NCI-H1417 (cell line): ENCODE measurements at places on chromosomes 1 and 21.
A peak's percentile ranks its signal among the peaks of the same experiment; 100 is the strongest.

GRCh38 chr1:57910782-57911181 lies 486.9 kb upstream of the DAB1 start:
- no peak for DNase-seq

DNA sequence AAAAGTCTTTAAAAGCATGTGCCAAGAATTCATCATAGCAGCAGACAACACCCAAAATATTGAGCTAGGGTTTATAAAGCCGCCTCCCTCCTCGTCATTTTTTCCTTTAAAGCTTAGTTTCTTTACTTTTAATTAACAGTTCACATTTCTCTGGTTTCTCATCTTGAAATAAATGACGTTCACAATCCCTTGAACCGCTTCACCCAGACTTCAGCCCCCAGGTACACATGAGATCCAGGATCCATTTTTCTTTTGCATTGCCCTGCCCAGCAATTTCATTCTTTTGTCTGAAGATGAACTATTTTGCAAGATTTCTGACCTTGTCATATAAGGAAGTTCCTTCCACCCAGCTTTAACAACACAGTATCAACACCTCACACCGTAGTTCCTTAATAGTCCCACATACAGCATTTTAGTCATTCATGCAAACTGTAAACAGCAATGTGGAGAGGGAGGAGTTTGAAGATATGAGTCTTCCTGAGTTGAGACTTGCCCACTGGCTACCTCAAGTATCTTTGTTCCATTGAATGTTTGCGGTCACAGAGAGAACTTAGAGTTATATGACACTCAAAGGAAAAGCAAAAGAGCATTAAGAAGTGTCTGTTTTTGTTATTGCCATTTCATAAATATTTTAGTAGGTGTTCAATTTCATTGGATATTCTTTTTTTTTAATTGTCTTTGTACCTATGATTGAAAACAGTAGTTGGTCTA lies 35.3 kb upstream of the CACYBP start:
- no peak for DNase-seq

DNA sequence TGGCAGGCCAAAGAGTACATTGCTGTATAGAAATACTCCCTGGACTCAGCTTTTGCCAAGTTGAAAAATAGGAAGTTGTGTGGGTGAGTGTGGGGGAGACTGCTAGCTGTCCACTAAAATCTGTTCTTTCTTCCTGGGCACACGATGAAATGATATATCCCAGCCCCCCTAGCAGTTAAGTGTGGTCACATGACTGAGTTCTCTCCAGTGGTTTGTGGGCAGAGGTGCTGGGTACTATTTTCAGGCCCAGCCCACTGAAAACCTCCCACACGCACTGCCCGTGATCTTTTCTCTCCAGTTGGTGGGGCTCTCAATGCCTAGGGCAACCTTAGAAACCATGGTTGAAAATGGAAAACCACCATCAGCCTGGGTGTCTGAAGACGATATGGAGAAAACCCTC lies 119.7 kb upstream of the LMO4 start:
- DNase-seq, result no peak

DNA sequence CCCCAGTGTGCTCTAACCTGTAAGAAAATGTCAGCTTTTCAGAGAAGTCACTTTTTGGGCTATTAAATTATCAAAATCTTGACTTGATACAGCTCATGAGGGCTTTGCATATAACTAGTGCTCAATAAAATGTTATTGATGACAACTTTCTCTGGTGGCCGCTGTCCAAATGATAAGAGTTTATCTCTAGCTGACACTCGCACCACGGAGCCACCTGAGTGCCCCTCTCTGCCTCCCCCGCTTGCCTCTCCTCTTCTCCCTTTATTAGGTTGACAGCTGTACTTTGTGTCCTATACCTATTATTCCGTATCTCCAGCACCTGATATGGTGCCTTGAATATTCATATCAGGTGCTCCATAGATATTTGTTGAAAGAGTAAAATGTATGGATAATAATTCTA lies 82.8 kb downstream of the PHTF1 start:
- no peak for DNase-seq

GRCh38 chr1:146051452-146051851 lies 29.9 kb upstream of the HJV start:
- DNase-seq, result no peak

GRCh38 chr1:180252638-180253536 lies 22.8 kb downstream of the LHX4 start:
- no peak for DNase-seq

DNA sequence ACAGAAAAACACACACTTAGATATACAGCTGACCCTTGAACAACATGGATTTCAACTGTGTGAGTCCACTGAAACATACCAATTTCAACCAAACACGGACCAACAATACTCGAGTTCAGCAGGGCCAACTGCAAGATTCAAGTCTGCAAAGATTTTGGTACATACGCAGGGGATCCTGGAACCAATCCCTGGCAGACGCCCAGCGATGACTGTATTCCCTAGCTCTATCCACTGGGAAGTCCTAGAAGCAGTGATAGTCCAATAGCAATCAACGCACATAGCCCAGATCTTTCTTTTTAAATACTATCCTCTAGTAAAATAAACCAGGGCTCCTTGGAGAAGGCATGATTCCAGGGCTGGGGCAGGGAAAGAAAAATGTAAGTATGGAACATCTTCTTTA lies 9.0 kb downstream of the DDX59 start:
- DNase-seq, result no peak

DNA sequence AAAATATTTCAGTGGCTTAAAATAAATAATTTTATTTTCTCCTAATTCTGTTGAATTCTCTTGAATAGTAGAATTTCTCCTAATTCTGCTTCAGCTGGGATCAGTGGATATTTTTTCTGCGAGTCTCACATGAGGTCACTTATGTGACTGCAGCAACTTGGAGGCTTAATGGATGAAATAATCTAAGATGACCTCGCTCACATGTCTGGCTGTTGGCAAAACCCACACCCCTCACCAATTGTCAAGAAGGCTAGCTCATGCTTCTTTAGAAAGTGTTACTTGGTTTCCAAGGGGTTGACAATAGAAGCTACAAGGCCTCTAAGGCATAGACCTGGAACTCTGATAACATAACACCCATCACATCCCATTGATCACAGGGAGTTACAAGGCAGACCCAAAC lies 156.9 kb upstream of the DPYD start:
- DNase-seq, result no peak

- no peak for DNase-seq
Measured at GRCh38 chr1:96843196-96843595, 121.6 kb downstream of the PTBP2 start.

GRCh38 chr1:165763442-165763841 lies 5.2 kb downstream of the TMCO1 start:
- DNase-seq, result no peak

DNA sequence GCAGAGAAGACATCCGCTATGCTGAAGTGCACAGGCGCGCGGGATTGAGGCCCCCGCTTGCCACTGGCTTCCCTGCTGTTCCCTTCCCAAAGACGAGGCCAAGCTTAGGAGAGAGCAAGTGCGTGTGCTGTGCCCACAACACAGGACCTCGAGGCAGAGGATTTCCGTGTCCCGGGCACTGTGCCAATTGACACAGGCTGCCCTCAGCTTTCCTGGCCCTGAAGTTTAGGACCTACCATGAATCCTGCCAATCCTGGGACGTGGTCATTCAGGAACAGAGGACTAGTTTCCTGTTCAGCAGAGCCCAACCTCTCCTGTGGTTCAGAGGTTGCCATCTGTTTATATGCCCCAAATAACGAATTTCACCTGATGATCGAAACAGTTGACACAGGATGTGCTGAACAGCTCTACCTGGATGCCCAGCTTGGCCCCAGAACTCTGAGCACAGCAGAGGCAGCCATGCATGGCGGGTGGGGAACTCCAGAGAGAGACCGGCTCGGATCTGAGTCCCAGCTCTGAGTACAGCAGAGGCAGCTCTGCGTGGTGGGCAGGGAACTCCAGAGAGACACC lies 22.0 kb downstream of the SLC37A1 start:
- DNase-seq, result no peak

- DNase-seq, result no peak
Measured at GRCh38 chr1:28457678-28458077, 48.2 kb upstream of the RCC1 start.

DNA sequence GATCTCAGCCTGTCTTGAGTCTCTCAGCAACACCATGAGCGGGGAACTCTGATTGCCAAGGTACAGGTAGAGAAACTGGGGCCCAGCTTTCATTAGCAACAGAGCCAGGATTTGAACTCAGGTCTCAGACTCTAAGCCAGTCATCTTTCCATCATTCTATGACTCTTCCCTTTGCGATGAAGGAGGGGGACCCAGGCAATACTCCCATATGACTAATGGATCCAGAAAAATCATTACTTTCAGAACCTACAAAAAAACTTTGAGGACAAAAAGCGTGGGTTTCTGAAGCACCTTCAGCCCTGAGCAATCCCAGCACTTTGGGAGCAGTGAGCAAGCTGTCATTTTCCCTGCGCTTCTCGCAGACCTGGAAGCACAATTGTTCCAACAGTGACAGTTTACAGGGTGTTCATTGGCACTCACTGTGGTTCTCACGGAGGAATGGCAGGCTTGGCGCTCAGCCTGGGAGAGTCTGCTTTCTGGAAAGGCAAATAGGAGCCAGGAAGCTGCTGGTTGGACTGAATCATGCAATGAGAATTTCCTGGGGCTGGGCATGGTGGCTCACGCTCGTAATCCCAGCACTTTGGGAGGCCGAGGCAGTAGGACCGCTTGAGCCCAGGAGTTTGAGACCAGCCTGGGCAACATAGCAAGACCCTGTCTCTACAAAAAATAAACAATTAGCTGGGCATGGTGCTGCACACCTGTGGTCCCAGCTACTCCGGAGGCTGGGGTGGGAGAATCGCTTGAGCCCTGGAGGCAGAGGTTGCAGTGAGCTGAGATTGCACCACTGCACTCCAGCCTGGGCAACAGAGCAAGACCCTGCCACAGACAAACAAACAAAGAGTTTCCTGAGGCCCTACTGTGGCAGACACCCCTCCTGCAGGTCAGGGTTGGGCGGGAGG lies 40.1 kb downstream of the SLC2A7 start:
- no peak for DNase-seq

- DNase-seq, result no peak
Measured at GRCh38 chr1:183609759-183610452, 19.6 kb upstream of the NCF2 start.

GRCh38 chr21:44632067-44632466 lies 5.1 kb upstream of the KRTAP10-10 start:
- DNase-seq, result no peak

GRCh38 chr1:217770918-217771317 lies 139.8 kb downstream of the SPATA17 start:
- no peak for DNase-seq

DNA sequence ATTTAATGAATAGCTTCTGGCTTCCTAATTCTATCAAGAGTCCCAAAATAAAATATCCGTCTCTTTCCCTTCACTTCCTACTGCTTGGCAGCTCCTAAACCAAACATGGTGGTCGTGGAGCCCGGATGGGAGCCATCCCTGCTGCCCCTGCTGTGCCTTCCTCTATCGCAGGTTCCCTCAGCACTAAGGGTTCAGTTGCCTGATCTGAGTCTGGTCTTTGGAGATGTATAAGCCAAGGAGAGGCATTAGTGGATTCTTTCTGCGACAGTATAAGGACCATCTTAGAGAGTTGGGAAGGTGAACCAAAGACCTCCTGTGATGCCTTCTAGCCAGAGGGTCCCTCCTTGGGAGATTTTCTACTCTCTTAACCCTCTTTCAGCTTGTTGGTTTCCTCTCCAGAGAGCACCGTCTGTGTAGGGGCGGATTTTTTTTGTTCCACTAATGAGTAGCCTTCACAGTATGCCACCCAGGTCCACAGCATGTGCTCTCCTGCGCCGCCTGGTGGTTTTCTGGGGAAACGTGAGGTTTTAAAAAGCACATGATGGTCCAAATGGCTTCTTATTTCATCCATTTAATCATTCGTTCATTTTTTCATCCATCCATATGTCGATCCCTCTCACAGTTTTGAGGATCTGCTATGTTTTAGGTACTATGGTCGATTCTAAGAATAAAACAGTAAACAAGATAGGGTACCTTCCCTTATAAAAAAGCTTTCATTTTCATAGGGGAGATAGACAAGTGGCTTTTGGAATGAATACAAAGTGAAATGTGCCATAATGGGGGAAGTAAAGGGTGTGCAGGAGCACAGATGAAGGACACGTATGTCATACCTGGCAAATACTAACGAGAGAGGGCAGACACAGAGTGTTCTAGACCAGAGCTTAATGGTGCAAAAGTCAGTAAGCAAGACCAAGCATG lies 71.0 kb downstream of the NFASC start:
- peak; percentile 54 for DNase-seq

- peak; percentile 47 for DNase-seq
Measured at GRCh38 chr1:147527941-147528936, 13.1 kb upstream of the BCL9 start.

- DNase-seq, result no peak
Measured at GRCh38 chr1:212539737-212540430, 68.7 kb upstream of the ATF3 start.

DNA sequence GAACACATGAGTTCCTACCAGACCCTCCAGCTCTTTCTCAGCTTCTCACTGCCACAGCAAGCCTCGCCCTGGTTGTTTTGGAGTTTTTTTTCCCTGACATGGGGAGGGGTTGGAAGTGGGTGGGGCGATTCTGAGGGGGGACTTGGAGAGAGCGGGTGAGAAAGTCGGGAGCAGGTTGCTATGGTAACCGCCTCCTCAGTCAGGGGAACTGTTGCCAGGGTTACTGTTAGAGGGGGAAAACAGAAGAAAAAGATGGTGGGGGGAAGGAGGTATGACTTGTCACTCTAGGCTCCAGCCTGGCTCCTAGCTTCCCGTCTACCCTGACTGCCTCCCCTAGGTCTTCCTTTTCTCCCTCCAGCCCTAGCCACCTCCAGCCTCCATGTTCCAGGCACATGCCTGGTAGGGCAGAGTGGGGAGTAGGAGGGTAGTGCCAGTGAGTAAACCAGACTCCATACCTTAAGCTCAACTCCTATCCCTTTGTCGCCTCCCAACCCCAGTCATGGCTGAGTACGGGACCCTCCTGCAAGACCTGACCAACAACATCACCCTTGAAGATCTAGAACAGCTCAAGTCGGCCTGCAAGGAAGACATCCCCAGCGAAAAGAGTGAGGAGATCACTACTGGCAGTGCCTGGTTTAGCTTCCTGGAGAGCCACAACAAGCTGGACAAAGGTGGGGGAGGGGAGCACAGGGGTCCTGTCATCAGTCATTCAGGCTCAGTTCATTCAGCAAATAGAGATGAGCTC lies 6.0 kb downstream of the PEA15 start:
- no peak for DNase-seq

DNA sequence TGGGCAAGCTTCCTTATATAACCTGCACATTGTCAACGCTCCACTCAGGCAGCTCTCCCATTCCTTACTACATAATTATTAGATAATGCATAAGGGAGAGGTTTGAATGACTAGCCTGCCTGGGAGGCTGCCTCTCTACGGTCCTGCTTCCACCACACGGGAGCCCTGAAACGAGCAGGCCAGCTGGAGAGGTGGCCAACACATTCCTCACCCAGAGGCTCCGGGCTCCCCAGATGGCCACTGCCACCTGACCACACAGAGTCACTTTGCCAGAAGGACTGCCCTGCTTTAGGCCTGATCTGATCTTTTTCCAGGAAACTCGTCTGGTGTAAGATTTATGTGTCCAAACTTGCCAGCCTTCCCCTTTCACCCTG lies 27.9 kb downstream of the HIVEP3 start:
- peak; percentile 17 for DNase-seq
